ENCODE measurements at places on chromosomes 5 and 9. TPM values are rescaled to one million over a fixed set of nuclear protein-coding genes. Genes with fewer than 3 reads are reported as not detected.

The PRSS3 gene
- total RNA-seq = 0.65 TPM

The ENG gene
- 323 TPM for total RNA-seq

The AHRR gene
- 8.4 TPM for total RNA-seq

The NR3C1 gene
- 110 TPM for total RNA-seq

The SMIM33 gene
- not detected for total RNA-seq

The CER1 gene
- total RNA-seq = not detected

The SWI5 gene
- total RNA-seq = 19.1 TPM

The CORO2A gene
- total RNA-seq = 26.1 TPM

The FOXD4L4 gene
- total RNA-seq = 0.77 TPM

The IFNB1 gene
- total RNA-seq = not detected

DNA sequence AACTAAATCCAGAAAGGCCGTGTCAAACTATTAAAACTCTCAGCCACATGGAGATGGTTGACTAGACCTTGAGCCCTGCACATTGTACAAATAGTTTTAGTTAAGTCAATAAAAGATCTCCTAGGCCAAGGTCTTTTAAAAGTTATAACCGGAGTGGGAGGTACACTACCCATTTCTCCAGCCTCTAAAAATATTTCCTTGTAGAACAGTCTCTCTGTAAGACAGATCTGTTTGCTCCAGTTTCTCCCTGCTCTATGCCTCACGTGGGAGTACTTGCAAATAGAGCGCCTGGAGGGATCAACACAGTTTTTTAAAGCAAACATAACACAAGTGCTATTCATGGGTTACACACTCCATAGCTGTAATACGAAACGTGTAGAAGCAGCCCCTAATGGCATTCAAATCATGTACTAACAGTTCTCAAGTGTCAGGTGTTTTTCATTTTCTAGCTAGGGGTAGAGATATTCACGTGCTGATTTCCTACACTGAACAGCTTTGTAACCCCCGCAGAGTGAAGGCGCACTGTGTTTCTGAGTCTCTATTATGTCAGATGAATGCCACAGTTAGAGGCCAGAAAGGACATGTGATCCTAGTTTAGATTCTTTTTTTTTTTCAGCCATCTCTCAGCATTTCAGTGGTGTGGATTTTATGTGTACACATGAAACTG lies 703.4 kb upstream of the GRAMD2B start:
- H3K36me3 ChIP-seq = no peaks in the 10 kb centered on the region
- no peaks in the 10 kb centered on the region for H3K27me3 ChIP-seq
- H3K4me1 ChIP-seq = no peaks in the 10 kb centered on the region
- no peak for DNase-seq
- no peak overlapping the region for H3K4me3 ChIP-seq

- no peak overlapping the region for H3K4me3 ChIP-seq
- no peaks in the 10 kb centered on the region for H3K4me1 ChIP-seq
- peaks cover 16% of the 10 kb centered on the region for H3K27me3 ChIP-seq
- DNase-seq = no peak
- H3K27ac ChIP-seq = no peak overlapping the region
Measured at GRCh38 chr9:135619599-135619886, 19.8 kb downstream of the GLT6D1 start.

DNA sequence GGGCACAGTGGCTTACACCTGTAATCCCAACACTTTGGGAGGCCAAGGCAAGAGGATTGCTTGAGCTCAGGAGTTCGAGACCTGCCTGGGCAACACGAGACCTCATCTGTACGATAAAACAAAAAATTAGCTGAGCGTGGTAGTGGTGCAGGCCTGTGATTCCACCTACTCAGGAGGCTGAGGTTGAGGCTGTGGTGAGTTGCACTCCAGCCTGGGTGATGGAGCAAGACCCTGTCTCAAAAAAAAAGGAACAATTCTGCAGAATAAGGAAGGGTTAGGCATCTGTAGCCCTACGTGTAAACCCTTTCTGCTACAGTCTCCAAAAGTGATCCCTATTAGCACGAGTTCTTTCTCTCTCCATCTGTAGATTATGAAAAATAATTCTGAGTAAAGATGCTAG lies 19.9 kb downstream of the CDC26 start:
- H3K4me1 ChIP-seq = no peaks in the 10 kb centered on the region
- DNase-seq = peak; percentile 53
- no peak overlapping the region for H3K27ac ChIP-seq
- no peak overlapping the region for H3K4me3 ChIP-seq
- no peaks in the 10 kb centered on the region for H3K27me3 ChIP-seq

DNA sequence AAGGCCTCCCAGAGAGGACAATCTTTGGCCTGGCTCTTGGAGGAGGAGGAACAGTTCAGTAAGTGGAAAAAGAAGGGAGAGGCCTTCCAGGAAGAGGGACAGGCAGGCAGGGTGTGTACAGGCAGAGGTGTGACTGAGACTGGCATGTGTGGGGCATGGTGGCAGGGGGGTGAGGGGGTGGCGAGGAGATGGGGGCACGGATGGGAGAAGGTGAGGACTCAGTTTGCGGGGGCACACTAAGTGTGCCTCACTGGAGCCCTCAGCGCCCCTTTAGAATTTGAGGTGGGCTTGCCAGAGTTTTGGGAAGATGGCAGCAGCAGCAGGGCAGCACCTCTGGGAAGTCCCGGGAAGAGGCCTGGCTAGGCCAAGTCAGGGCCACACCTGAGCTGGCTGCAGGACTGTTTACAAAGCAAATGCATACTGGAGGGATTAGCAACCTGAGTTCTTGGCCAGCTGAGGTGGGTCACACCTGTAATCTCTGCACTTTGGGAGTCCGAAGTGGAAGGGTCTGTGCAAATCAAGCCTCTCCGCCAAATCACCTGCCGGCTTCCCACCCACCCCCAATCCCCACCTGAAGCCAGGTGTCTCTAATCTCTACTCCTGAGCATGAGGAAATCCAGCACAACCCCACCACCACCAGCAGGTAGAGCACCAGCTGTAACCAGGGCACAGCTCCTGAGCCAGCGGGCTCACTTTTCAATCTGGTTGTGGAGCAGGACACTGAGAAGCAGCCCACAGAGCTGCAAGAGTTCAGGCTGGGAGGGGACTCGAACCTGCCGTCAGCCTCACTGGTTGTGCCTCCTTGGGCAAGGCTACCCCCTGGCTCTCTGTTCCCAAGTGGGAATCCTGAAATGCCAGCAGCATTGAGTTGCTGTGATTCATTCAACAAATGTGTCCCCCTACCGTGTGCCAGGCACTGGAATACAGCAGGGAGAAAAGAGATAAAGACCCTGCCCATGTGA lies 10.2 kb upstream of the GABRP start:
- H3K4me3 ChIP-seq = no peak overlapping the region
- no peak for DNase-seq
- H3K27me3 ChIP-seq = no peaks in the 10 kb centered on the region
- H3K4me1 ChIP-seq = no peaks in the 10 kb centered on the region
- H3K27ac ChIP-seq = no peak overlapping the region

DNA sequence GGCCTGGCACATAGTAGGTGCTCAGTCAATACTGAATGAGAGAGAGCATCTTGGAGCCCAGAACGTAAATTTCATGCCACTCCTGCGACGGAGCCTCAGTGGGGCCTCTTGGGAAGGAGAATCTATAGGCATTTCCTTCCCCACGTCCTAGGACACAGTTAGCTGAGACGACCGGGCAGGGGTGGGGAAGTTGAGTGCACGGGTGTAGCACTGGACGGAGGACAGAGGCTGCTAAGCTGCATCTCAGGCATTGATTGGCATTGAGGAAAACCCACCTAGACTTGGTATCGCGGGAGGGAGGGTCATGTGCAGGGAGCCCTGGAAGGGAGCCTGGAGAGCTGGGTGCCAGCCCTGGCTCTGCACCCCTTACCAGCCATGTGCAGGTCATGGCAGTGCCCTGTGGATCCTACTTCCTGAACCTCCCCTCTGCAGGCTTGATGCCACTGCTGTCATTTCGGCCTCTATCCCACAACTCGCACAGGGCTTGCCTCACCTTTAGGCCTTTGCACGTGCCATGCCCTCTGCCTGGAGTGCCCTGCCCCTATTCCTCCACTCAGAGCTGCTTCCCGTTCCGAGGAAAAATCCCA lies 25.6 kb downstream of the NEK6 start:
- peak overlapping the region; percentile 85 for H3K27ac ChIP-seq
- DNase-seq = no peak
- no peak overlapping the region for H3K4me3 ChIP-seq

- no peaks in the 10 kb centered on the region for H3K4me1 ChIP-seq
- DNase-seq = no peak
- no peaks in the 10 kb centered on the region for H3K27me3 ChIP-seq
- H3K36me3 ChIP-seq = no peaks in the 10 kb centered on the region
- H3K4me3 ChIP-seq = no peak overlapping the region
Measured at GRCh38 chr5:57761513-57761912, 278.9 kb upstream of the ACTBL2 start.

GRCh38 chr5:50420343-50420935 lies 20.6 kb downstream of the EMB start:
- H3K4me1 ChIP-seq = no peaks in the 10 kb centered on the region
- peaks cover 3% of the 10 kb centered on the region for H3K36me3 ChIP-seq
- H3K27ac ChIP-seq = no peak overlapping the region
- H3K27me3 ChIP-seq = no peaks in the 10 kb centered on the region
- DNase-seq = no peak

Data from lower lobe of right lung (tissue), 2 donors.